EL (cell line): ENCODE measurements at places on chromosomes 12 and 14.

- DNase-seq = no peak
These were observed 303.4 kb upstream of the PRICKLE1 start for GRCh38 chr12:42892702-42893551.

DNA sequence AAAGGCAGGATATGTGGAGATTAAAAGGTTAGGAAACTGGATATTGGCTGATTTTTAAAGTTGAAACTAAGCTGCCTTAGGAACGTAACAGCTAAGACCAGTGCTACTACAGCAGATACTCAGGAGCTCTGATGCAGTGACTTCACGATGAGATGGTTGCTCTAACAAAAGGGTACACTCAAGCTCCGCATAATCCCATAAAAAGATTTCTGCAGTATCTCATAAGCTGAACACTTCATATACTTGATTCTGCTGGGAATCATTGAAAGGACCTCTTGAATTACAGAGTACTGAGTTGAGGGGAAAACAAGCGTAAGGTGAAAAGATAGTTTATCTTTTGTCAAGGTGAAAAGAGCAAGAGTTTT is 3.7 kb downstream of the RNF10 start:
- DNase-seq = no peak

GRCh38 chr14:38405851-38406635 is 150.2 kb upstream of the CLEC14A start:
- peak; percentile 86 for DNase-seq

DNA sequence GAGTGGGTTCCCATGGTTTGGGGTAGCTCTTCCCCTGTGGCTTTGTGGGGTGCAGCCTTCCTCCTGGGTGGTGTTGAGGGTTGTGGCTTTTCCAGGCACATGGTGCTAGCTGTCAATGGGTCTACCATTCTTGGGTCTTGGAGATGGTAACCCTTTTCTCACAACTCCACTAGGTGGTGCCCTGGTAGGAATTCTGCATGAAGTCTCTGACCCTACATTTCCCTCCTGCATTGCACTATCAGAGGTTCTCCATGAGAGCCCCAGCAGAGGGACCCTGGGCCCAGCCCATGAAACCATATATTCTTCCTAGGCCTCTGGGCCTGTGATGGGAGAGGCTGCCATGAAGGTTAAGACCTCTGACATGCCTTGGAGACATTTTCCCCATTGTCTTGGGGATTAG is 1093.3 kb downstream of the SLC16A7 start:
- DNase-seq = no peak

DNA sequence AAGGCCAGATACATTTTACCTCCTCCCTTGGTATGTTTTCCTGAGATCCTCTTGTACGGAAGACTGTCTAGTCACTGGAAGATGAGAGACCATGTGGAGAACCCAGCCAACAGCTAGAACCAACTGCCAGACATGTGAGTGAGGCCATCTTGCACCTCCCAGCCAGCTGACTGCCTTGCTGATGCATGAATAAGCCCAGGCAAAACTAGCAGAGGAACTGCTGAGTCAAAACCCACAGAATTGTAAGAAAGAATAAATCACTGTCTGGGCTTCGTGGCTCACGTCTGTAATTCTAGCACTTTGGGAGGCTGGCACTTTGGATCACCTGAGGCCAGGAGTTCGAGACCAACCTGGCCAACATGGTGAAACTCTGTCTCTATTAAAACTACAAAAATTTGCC is 160.0 kb downstream of the TPH2 start:
- DNase-seq = no peak
